ENCODE measurements at places on chromosomes 2 and 18.

DNA sequence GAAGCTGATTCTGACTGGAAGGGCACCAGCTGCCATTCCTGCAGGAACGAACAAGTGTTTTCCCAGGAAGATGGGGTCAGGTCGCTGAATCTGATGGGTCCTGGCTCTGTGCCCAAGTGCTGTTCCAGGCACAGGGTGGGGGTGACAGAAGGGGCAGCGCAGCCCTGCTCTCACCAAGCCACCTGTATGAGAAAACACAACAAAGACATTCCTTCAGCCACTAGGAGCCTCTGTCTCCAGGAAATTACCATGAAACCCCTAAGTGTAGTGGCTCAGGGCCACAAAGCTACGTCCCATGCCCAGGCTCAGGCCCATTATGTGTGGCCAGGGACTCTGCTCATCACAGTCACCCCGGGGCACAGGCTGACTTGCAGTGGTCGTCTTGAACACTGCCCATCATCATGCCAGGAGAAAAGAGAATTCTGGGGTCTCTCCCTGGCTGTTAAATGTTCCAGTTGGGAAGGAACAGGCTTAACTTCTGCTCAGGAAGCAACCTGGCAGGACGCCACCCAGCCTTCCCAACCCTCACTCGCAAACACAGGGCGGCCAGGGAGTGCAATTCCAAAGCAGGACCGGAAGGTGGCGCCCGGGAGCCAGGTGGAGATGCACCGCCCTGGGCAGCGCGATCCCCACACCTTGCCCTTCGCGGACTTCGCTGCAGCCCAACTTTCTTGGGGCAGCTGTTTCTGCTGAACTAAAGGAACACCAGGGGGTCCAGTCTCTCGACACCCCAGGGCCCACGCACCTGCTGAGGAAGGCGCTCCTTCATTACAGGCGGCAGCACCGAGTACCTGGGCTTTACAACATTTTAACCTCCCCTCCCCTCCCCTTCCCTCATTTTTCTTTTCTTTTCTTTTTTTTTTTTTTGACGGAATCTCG is 11.0 kb upstream of the SFTPB start:
- peak overlapping the region; percentile 14 for H3K4me3 ChIP-seq
- peak; percentile 89 for DNase-seq
- no peak overlapping the region for H3K27ac ChIP-seq
- peaks cover 19% of the 10 kb centered on the region for H3K4me1 ChIP-seq
- H3K27me3 ChIP-seq = peaks cover 12% of the 10 kb centered on the region

- H3K27ac ChIP-seq = no peak overlapping the region
- no peaks in the 10 kb centered on the region for H3K36me3 ChIP-seq
- no peaks in the 10 kb centered on the region for H3K4me1 ChIP-seq
- DNase-seq = no peak
- no peak overlapping the region for H3K4me3 ChIP-seq
Observed at GRCh38 chr2:70702711-70703395, 65.1 kb downstream of the ADD2 start.

GRCh38 chr18:49847524-49847923 is 34.2 kb upstream of the ACAA2 start:
- no peak for DNase-seq
- peaks cover 6% of the 10 kb centered on the region for H3K27me3 ChIP-seq
- H3K4me3 ChIP-seq = no peak overlapping the region
- peaks cover 4% of the 10 kb centered on the region for H3K4me1 ChIP-seq
- no peak overlapping the region for H3K27ac ChIP-seq
- no peaks in the 10 kb centered on the region for H3K36me3 ChIP-seq

DNA sequence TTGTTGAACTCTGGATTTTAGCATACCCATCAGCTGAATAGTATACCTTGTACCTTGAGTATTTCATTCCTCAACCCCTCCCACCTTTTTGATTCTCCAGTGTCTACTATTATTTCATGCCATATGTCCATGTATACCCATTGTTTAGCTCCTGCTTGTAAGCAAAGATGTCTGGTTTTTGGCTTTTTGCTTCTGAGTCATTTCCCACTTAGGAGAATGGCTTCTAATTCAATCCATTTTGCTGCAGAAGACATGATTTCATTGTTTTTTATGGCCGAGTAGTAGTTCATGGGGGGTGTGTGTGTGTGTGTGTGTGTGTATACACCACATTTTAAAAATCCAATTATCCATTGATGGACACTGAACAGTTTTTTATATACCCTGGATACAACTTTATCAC is 24.3 kb upstream of the MOCOS start:
- H3K4me1 ChIP-seq = peaks cover 2% of the 10 kb centered on the region
- DNase-seq = no peak
- H3K36me3 ChIP-seq = peaks cover 53% of the 10 kb centered on the region
- H3K4me3 ChIP-seq = no peak overlapping the region

GRCh38 chr2:239889641-239890121 is 135.5 kb downstream of the NDUFA10 start:
- H3K27me3 ChIP-seq = peaks cover 14% of the 10 kb centered on the region

DNA sequence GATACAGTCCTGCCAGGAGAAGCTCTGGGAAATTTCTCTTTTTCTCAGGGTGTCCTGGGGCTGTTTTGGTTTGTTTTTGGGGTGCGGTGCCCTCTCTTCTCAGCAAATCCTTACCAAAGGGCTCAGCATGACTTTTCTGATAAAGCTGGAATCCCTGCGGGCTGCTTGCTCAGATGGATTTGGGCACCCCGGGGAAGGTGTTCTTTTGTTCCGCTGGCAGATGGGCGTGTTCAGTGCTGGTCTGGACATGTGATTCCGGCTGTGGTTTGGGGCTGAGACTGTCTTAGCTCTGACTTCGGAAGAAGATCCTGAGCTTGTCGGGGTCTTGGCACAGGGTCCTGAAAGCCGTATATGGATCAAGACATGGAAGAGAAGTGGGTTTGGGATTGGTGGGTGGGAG is 134.2 kb upstream of the SPRED2 start:
- peaks cover 16% of the 10 kb centered on the region for H3K27me3 ChIP-seq
- no peak overlapping the region for H3K4me3 ChIP-seq
- H3K4me1 ChIP-seq = no peaks in the 10 kb centered on the region
- no peak overlapping the region for H3K27ac ChIP-seq
- DNase-seq = no peak
- peaks cover 1% of the 10 kb centered on the region for H3K36me3 ChIP-seq

- no peak for DNase-seq
- H3K36me3 ChIP-seq = no peaks in the 10 kb centered on the region
- peaks cover 4% of the 10 kb centered on the region for H3K27me3 ChIP-seq
- no peaks in the 10 kb centered on the region for H3K4me1 ChIP-seq
Observed at GRCh38 chr2:144876013-144876412, 356.1 kb upstream of the ZEB2 start.

- DNase-seq = no peak
- H3K36me3 ChIP-seq = peaks cover 14% of the 10 kb centered on the region
- H3K27ac ChIP-seq = peak overlapping the region; percentile 58
- peaks cover 22% of the 10 kb centered on the region for H3K4me1 ChIP-seq
Observed at GRCh38 chr18:77008576-77009315, 123.8 kb downstream of the MBP start.

DNA sequence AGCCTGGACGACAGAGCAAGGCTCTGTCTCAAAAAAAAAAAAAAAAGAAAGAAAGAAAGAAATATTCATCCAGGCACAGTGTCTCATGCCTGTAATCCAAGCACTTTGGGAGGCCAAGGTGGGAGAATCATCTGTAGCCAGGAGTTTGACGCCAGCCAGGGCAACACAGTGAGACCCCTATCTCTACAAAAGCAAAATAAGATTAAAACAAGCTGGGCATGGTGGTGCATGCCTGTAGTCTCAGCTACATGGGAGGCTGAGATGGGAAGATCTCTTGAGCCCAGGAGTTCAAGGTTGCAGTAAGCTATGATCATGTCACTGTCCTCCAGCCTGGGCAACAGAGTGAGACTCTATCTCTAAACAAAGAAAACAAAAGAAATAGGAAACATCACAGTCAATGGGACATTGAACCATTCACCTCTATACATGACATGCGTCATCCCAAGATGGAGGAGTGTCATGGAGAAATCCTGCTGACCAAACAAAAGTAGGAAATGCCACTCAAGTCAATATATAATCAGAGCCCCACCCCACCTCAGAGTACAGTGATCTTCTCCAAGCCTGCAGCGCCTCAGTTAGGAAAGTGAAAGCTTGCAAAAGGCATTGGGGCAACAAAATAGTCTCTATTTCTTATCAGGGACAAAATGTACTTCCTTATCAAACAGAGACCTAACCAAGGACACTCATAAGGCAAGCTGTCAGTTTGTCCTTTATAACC is 9.8 kb downstream of the FEV start:
- peaks cover 3% of the 10 kb centered on the region for H3K4me1 ChIP-seq
- no peak overlapping the region for H3K4me3 ChIP-seq
- H3K27me3 ChIP-seq = peaks cover 63% of the 10 kb centered on the region
- H3K36me3 ChIP-seq = peaks cover 1% of the 10 kb centered on the region

- no peak for DNase-seq
- H3K36me3 ChIP-seq = no peaks in the 10 kb centered on the region
- H3K4me3 ChIP-seq = no peak overlapping the region
- H3K27me3 ChIP-seq = no peaks in the 10 kb centered on the region
- H3K27ac ChIP-seq = no peak overlapping the region
Observed at GRCh38 chr2:128286905-128287779, 31.5 kb downstream of the HS6ST1 start.

GRCh38 chr2:102258386-102259074 is 52.8 kb upstream of the IL1RL1 start:
- H3K27ac ChIP-seq = peak overlapping the region; percentile 98
- peaks cover 37% of the 10 kb centered on the region for H3K4me1 ChIP-seq
- H3K36me3 ChIP-seq = peaks cover 37% of the 10 kb centered on the region
- no peak for DNase-seq
- peak overlapping the region; percentile 65 for H3K4me3 ChIP-seq
- H3K27me3 ChIP-seq = no peaks in the 10 kb centered on the region

GRCh38 chr2:143433251-143433650 is 304.0 kb downstream of the ARHGAP15 start:
- no peaks in the 10 kb centered on the region for H3K4me1 ChIP-seq
- no peak overlapping the region for H3K27ac ChIP-seq
- no peak for DNase-seq
- H3K36me3 ChIP-seq = peaks cover 10% of the 10 kb centered on the region
- H3K27me3 ChIP-seq = no peaks in the 10 kb centered on the region

- H3K27me3 ChIP-seq = no peaks in the 10 kb centered on the region
Observed at GRCh38 chr2:3313781-3314375, 63.7 kb downstream of the EIPR1 start.

GRCh38 chr2:76958749-76959148 is 563.4 kb downstream of the LRRTM4 start:
- H3K4me1 ChIP-seq = no peaks in the 10 kb centered on the region
- H3K27ac ChIP-seq = no peak overlapping the region
- no peaks in the 10 kb centered on the region for H3K36me3 ChIP-seq
- H3K4me3 ChIP-seq = no peak overlapping the region
- H3K27me3 ChIP-seq = no peaks in the 10 kb centered on the region
- DNase-seq = no peak

DNA sequence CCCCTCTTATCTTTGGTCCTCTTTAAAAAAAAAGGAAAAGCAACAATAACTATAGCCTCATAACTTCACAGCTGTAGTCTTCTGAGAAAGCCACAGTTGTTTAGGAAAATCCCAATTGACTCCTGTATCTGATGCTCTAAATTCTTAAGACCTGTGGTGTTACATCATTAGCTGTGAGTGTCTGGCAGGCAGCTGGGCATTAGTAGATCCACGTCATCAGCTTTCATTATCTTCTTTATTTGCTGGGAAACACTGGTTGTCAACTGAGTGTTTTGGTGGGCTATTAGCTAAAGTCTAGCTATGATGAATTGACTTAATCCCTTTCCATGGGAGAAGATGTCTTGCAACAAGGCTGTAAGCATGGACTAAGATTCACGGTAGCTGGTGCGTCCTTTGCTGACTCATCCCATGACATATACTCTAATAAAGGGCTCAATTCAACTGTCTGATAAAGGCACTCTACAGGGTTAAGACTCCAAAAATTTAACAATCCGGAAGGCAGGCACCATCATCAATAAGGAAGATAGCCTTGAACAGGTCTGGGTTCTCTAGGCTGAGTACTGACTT is 517.2 kb downstream of the PLCL1 start:
- H3K27me3 ChIP-seq = peaks cover 76% of the 10 kb centered on the region
- H3K36me3 ChIP-seq = no peaks in the 10 kb centered on the region
- DNase-seq = no peak
- peaks cover 14% of the 10 kb centered on the region for H3K4me1 ChIP-seq

GRCh38 chr2:185531721-185532120 is 206.9 kb upstream of the FSIP2 start:
- no peaks in the 10 kb centered on the region for H3K4me1 ChIP-seq
- H3K36me3 ChIP-seq = no peaks in the 10 kb centered on the region
- H3K27ac ChIP-seq = no peak overlapping the region
- H3K4me3 ChIP-seq = no peak overlapping the region
- DNase-seq = no peak
- no peaks in the 10 kb centered on the region for H3K27me3 ChIP-seq

DNA sequence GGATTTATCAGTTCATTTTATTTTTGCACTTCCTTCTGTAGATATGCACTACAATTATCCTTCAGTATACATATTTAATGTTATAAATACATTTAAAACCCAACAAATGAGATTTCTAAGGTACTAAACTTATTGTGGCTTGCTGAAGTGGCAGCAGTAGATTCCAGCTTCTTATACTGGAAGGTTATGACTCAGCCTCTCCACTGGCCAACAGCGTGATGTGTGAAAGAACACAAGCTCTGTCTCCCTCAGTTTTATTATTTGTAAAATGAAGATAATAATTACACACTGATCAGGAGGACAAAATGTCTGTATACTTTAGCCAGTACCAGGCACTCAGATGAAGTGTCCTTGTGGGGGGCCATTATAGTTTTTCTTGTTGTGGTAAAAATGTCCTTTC is 1147.1 kb downstream of the CNTNAP5 start:
- no peaks in the 10 kb centered on the region for H3K36me3 ChIP-seq
- no peaks in the 10 kb centered on the region for H3K4me1 ChIP-seq
- no peak overlapping the region for H3K27ac ChIP-seq
- no peak for DNase-seq

GRCh38 chr2:181177376-181177775 is 197.0 kb downstream of the UBE2E3 start:
- H3K4me3 ChIP-seq = no peak overlapping the region
- no peaks in the 10 kb centered on the region for H3K27me3 ChIP-seq
- no peak for DNase-seq
- H3K27ac ChIP-seq = no peak overlapping the region
- H3K36me3 ChIP-seq = peaks cover 22% of the 10 kb centered on the region
- H3K4me1 ChIP-seq = peaks cover 25% of the 10 kb centered on the region

GRCh38 chr18:2905854-2906703 is 59.3 kb downstream of the EMILIN2 start:
- H3K27me3 ChIP-seq = no peaks in the 10 kb centered on the region
- H3K4me3 ChIP-seq = peak overlapping the region; percentile 86
- H3K27ac ChIP-seq = peak overlapping the region; percentile 77
- DNase-seq = peak; percentile 71
- peaks cover 21% of the 10 kb centered on the region for H3K4me1 ChIP-seq
- H3K36me3 ChIP-seq = peaks cover 7% of the 10 kb centered on the region

- H3K27ac ChIP-seq = peak overlapping the region; percentile 67
- peaks cover 3% of the 10 kb centered on the region for H3K27me3 ChIP-seq
- DNase-seq = no peak
- no peak overlapping the region for H3K4me3 ChIP-seq
- peaks cover 28% of the 10 kb centered on the region for H3K4me1 ChIP-seq
Observed at GRCh38 chr2:9737053-9737875, 106.0 kb upstream of the TAF1B start.

GRCh38 chr2:233145726-233146125 is 85.6 kb downstream of the INPP5D start:
- H3K36me3 ChIP-seq = peaks cover 66% of the 10 kb centered on the region
- no peaks in the 10 kb centered on the region for H3K27me3 ChIP-seq
- H3K4me3 ChIP-seq = no peak overlapping the region
- no peak overlapping the region for H3K27ac ChIP-seq
- no peak for DNase-seq
- H3K4me1 ChIP-seq = peaks cover 41% of the 10 kb centered on the region

GRCh38 chr2:88606371-88607030 is 20.8 kb downstream of the EIF2AK3 start:
- no peak for DNase-seq
- no peak overlapping the region for H3K4me3 ChIP-seq
- peaks cover 9% of the 10 kb centered on the region for H3K4me1 ChIP-seq
- no peak overlapping the region for H3K27ac ChIP-seq
- H3K36me3 ChIP-seq = peaks cover 7% of the 10 kb centered on the region

Data from activated naive CD8-positive, alpha-beta T cell treated with anti-CD3 and anti-CD28 coated beads, Interleukin-2, amount 10 ng/mL, durations not matched to agents 7 days and 5 days (primary cell).